ENCODE measurements at places on chromosomes 2 and 18.

DNA sequence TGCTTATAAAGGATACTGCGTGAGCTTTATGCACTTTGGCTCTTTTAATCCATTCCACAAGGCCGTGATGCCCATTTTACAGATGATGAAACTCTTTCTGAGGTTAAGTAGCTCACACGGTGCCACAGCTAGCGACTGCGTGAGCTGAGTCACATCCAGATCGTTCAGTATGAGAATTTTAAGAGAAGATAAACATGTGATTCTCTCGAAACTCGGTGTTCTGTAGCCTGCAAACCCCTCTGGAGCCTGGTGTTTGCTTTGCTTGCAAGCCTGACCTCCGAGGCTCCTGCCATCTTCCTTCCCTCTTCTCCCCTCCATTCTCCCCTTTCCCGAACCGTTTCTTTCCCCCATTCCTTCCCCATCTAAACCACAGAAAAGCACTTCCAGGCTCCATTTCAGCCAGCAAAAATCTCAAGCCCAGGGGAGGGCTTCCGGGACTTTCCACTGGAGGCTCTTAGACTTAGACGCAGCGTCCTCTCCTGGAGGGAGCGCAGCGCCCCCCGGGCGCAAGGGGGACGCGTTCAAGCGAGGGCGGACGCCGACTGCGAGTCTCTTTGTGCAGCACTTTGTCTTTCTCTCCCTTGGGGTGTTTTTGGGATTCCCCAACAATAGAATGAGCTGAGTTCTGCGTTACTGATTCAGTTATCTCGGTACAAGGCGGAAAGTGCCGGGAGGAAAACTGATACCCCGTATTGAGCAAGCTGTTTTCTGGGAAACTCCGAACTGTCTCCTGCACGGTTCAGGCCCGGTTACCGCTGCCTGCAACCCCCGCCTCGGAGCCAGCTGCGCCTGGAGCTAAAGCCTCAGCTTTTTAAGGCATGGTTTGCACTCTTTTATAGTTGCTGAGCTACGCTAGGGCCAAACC, 38.0 kb downstream of the CYP1B1 start:
- DNase-seq = no peak

GRCh38 chr2:75162897-75163296, 36.4 kb downstream of the TACR1 start:
- DNase-seq = no peak

- DNase-seq = no peak
Observed at GRCh38 chr2:205582366-205582765, 99.9 kb upstream of the NRP2 start.

GRCh38 chr2:150917961-150918713, 343.5 kb downstream of the RBM43 start:
- no peak for DNase-seq

DNA sequence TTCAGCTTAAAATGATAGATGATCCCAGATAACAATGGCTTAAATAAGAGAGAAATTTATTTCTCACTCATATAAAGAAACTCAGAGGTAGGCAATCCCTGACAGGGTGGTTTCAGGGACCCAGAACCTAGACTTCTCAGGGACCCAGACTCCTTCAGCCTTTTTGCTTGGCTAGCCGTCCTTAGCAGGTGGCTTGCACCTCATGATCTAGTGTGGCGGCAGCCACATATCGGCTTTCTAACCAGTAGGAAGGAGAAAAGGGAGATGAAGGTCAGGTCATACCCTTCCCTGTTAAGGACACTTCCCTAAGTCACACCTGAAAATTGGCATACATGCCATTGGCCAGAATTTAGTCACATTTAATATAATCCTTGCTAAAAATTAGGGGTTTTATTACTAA, 18.4 kb downstream of the VSNL1 start:
- no peak for DNase-seq

DNA sequence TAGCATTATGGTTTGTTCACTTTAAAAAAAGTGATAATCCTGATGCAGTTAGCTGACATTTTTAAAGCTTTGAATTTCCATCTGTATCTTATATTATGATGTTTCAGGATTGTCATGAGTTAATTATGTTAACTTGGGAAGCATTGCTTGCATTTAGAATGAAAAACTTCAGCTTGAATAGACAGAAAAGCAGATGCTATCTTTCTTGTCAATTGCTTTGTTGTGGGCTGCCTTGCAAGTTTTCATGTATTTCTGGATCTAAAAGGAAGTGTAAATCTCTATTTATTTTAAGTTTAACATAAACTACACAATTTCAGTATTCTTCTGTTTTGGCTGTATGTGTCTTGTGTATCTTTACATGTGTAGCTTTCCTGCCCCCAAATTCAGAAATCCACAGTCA, 479.5 kb downstream of the ARHGAP15 start:
- DNase-seq = no peak

DNA sequence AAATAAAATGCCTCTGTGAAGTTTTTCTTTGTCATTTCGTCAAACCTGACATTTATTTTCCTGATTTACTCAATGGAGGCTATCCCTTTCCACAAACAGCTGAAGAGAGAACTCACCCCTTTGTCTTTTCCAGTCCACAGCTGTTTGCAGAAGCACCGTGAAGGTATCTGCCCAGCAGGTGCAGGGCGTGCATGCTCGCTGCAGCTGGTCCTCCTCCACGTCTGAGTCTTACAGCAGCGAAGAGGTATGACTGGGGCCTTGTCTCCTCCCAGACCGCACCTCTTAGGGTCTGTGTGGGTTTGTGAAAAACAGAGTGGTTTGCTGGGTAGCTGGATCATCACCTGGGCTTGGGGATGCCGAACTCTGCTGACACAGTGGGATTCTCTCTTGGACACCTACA, 9.7 kb downstream of the SPP2 start:
- DNase-seq = no peak

- no peak for DNase-seq
Observed at GRCh38 chr2:8860239-8860638, 22.8 kb upstream of the KIDINS220 start.

- no peak for DNase-seq
Observed at GRCh38 chr2:173740639-173741038, 224.5 kb downstream of the SP3 start.

GRCh38 chr2:80529466-80530165, 225.1 kb upstream of the LRRTM1 start:
- DNase-seq = no peak

DNA sequence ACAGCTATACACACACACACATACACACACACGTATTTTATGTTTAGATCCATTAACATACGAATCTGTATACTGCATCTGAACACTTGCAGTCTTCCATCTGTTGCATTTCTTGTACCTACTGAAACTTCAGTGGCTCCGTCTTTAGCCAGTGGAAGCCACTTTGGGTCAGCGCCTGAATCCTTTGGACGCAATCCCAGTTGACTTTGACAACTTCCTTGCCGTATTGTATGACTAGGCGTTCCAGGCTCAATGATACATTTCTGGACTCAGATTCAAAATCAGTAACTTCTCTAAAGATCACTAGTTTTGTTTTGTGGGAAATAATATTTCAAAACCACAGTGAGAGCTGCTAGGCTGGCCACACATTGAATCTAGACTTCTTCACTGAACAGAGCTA, 101.5 kb upstream of the GPC1 start:
- no peak for DNase-seq

- no peak for DNase-seq
Observed at GRCh38 chr2:152618193-152618564, 99.1 kb downstream of the PRPF40A start.

All from stimulated activated CD8-positive, alpha-beta memory T cell treated with anti-CD3 and anti-CD28 coated beads, Interleukin-15, amount 100 ng/mL, for 1 hour (primary cell).